PC-3 (cell line): ENCODE measurements at places on chromosomes 1 and 21.
A peak's percentile ranks its signal among the peaks of the same experiment; 100 is the strongest.

GRCh38 chr1:51175278-51175677, 60.8 kb upstream of the RNF11 start:
- no peak for DNase-seq

- no peak for DNase-seq
These were observed 3.4 kb upstream of the PADI2 start for GRCh38 chr1:17122521-17123164.

DNA sequence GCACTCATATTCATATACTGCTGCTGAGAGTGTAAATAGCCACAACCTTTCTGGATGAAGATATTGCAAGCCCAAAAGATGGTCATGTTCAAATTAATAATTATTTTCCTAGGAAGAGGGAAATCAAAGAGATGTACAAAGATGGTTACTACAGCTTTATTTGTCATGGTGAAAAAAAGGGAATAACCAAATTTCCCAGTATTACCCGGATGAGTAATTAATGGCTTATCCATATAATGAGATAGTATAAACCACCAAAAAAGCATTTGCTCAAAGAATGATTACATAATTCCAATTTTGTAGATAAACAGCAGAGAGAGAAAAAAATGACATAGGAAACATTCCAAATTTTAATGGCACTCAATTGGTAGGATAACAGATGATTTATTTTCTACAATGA, 165.6 kb downstream of the C1orf21 start:
- DNase-seq = no peak

GRCh38 chr21:41156142-41156541, 11.8 kb upstream of the BACE2 start:
- no peak for DNase-seq

- DNase-seq = peak; percentile 36
These were observed 14.3 kb downstream of the ECHDC2 start for GRCh38 chr1:52907068-52907811.

DNA sequence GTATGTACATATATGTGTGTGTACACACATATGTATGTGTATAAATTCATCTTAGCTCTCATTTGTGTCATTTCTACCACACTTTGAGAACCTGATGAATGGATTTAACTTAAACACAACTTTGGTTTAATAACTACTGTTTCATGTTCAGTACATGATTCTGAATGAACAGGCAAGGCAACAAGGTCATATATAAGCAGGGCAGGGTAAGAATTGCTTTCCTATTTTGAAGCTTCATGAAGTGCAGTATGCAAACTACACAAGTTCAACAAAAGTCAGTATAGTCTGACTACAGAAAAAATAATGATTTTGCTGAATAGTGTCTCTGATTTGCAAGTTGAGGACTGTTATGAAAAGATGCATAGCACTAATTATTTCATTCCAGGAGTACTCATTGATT, 127.6 kb downstream of the KCNK2 start:
- DNase-seq = no peak

- DNase-seq = peak; percentile 17
These were observed 14.1 kb downstream of the WDR47 start for GRCh38 chr1:109027841-109028240.

DNA sequence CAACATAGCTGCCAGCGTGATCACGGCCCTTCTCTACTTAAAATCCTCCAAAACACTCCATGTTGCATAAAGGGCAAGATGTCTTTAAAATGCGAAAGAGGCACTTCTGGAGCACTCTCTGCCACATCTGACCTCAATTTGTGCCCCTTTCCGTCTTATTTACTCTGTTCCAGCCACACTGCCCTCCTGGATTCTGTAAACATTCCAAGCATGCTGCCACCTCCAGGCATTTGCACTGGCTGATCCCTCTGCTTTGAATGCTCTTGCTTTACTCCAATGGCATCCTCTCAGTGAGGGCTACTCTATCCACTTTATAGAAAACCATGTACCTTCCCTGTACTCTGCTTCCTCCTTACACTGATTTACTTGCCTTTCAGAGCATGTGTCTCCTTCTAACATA, 5.3 kb upstream of the RGS7 start:
- DNase-seq = no peak

GRCh38 chr21:40194185-40194980, 327.1 kb downstream of the PCP4 start:
- no peak for DNase-seq

DNA sequence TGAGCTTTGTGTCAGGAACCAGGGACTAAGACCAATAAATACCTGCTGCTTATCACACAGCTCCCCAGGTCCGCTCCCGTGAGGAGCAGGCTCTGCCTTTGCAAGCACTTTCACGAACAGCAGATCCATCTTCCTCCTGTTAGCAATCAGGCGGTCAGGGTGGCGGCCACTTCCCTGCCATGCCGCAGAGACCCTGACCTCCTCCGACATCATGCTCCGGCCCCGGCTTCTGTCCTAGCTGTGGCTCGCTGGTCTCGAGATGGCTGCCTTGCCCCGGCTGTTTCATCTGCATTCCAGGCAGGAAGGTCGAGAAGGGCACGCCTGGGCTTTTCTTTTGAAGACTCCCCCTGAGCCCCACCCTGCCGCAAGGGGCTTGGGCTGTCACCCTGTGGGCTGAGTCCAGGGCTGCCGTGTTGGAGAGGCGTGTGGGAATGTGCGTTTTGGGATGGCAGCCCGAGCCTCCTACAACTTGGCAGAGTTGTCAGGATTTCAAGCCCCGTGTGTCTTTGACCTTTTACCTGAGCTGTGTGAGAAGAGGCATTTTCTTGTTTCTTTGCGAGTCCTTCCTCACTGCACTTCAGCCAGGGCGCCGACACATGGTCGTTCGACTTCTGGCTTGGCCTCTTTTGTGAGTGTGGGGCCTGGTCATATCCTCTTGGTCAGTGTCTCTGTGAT, 59.5 kb downstream of the AGPAT3 start:
- no peak for DNase-seq

DNA sequence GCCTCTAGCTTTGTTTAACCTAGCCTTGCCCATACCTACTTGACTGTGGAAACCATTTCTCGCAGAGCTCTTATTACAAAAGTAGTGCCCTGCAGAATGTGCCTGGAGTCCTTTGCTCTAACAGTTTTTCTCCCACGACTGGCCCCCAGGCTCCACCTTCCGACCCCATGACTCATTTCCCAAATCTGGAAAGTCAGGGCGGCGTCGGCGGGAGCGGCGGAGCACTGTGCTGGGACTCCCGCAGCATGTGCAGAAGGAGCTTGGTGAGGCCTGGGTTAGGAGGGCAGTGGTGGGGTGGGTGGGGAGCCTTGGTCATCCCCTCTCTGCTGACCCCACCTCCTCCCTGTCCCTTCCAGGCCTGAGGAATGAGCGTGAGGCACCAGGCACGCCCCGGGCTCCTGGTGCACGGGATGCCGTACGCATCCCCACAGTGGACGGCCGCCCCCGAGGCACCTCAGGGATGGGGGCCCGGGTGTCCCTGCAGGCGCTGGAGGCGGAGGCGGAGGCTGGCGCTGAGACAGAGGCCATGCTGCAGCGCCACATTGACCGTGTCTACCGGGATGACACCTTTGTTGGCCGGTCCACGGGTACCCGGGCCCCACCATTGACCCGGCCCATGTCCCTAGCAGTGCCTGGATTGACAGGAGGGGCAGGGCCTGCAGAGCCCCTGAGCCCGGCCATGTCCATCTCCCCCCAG, 47.5 kb downstream of the YARS1 start:
- DNase-seq = peak; percentile 65

- DNase-seq = no peak
These were observed 429.6 kb downstream of the HLX start for GRCh38 chr1:221308534-221309511.

DNA sequence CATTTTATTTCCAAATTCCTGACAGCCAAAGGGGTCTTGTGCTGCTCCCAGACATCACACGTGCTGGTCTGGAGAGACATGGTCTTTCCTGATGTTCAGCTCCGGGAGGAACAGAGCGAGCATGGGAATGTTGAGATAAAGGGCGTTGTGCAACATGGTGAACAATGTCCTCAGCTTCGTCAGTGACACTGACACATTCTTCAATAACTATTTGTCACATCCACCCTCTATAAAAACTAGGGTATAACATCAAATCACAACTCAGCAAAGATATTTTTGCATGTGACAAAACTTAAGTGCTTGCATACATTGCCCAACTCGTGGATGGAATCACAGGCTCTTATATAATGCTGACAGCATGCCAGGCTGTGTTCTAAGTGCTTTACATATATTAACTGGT, 42.4 kb upstream of the GRHL3 start:
- peak; percentile 55 for DNase-seq

DNA sequence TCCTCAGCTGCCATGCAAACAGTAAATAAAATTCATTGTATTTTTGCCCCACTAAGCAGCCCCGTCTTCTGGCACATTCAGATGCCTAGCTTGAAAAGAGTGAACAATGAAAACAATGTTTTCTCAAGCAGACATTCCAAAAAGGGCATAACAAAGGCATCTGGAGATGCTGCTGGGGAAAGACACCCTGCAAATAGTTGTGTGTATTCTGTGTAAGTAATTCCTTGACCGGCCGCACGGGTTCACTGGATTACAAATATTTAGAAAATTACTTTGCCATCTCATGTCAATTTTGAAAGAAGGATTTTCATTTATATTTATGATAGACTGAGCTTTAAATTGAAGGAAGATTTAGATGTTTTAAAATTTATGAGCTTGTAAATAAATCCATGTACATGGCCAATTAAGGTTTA, 142.2 kb downstream of the SLC45A1 start:
- DNase-seq = no peak

- DNase-seq = peak; percentile 57
These were observed 178.1 kb upstream of the PBX1 start for GRCh38 chr1:164380893-164381292.

DNA sequence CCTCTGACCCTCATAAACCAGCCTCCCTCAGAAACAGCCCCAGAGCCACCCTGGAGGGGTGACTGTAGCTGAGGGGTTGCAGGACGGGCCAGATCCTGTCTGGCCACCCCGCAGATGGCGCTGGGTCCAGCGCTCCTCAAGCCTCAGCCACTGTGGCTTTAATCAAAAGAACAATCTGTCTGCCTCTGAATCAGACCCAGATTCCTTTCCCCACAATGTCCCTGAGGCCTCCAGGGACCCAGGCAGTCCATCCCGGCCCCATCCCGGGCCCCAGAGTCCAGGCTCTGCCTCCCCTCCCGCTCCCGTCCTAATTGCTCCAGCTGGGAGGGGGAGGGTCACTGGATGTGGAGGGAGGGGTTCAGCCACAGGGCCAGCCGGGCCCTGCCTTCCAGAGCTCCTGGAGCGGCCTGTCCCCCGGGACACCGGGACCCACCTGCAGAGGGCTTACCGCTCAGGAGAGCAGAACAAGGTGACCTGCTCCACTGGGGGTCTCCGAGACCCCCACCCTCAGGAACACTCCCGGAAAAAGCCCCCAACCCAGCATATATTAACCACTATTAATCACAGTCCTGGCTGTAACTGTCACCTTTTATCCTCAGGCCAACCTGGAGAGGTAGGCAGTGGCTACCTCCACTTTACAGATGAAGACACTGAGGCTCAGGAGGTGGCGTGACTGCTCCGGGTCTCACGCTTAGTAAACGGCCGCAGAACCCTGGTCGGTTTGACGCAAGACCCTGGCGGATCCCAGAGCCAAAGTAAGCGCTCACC, 836 bp upstream of the FBLIM1 start:
- peak; percentile 34 for DNase-seq

- peak; percentile 93 for DNase-seq
These were observed 38.5 kb downstream of the MSTO1 start for GRCh38 chr1:155648207-155649147.

GRCh38 chr1:238501290-238501689, 610.6 kb upstream of the ZP4 start:
- DNase-seq = no peak

GRCh38 chr1:248918131-248918530, 12.1 kb downstream of the PGBD2 start:
- no peak for DNase-seq

DNA sequence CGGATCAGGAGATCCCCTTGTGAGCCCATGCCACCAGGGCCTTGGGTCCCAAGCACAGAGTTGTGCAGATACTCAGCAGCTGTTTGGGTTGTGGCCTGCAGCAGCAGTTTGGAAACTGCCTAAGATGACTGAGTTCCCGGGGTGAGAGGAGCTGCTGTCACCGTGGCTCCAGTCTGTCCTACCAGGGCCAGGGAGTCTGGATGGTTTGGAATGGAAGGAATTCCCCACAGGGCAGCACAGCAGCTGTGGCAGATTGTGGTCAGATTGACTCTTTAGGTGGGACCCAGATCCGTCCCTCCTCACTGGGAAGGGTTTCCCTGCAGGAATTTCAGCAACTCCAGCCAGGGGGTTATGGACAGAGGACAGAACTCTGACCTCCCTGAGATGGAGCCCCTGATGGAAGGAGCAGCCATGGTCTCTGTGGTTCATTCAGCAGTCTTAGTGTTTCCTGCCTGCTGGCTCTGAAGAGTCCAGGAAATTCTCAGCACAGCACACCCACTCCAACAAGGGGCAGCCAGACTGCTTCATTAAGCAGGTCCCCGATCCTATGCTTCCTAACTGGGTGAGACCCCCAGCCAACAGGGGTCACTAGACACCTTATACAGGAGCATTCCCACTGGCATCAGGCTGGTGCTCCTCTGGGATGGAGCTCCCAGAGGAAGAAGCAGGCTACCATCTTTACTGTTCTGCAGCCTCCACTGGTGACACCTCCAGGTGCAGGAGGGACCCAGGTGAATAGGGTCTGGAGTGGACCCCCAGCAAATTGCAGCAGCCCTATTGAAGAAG, 51.5 kb upstream of the TNFSF4 start:
- DNase-seq = no peak

GRCh38 chr1:100861379-100861778, 33.3 kb downstream of the EXTL2 start:
- no peak for DNase-seq

DNA sequence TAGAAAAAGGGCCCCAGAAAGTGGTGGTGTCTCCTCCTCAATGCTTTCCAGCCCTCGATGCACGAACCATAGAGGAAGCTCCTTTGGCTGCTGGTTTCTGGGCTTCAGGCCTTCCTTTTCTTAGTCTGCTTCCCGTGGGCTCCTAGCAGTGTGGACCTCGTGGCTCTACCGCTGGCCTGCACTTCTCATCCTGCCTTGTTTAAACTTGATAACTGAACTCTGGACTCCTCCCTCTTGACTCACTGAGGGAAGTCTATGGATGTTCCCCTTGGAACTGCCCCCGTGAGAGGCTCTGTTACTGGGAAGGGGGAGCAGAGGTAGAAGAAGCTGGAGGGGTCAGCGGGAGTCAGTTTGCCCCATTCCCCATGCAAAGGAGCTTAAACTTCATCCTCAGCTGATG, 75.3 kb upstream of the WDR26 start:
- no peak for DNase-seq
